ENCODE measurements at places on chromosomes 16 and 17.

DNA sequence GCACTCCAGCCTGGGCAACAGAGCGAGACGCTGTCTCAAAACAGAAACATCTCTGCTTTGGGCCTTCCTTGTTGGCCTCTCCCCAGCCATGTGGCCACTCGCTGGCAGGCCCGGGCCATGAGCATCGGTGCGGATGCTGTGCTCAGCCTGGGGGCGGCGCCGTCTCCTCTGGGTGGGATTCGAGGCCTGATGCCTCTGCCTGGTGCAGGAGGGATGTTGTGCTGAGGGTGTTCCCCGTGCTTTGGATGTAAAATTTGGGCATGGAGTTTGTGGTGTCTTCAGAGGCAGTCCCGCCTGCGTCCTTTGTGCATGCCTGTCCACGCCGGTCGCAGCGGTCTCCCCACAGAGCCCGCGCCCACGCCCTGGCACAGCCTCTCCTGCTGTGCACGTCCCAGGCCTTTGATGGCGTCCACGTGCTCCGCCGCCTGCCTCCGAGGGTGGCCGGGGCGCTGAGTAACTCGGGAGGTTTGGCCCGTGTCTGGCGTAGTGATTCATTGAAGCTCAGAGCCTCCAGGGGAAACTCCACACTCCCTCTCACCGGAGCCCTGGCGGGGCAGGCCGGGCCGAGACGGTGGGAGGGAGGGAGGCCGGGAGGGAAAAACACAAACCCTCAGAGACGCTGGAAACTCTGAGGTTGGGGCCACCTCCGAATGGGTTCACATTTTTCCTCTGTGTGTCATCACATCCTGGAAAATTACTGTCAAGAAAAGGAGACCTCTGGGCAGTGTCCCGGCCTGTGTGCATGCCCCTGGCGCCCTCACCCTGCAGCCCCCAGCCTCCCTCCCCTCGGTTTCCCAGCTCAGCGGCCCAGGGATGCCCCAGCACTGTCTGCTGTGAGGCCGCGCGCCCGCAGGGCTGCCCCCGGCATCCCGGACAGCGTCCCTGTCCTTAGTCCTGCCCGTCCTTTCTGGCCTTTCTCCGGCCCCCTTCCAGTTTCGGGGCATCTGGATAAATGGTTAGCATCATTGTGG lies 19.0 kb downstream of the CENPX start:
- no peak for DNase-seq

DNA sequence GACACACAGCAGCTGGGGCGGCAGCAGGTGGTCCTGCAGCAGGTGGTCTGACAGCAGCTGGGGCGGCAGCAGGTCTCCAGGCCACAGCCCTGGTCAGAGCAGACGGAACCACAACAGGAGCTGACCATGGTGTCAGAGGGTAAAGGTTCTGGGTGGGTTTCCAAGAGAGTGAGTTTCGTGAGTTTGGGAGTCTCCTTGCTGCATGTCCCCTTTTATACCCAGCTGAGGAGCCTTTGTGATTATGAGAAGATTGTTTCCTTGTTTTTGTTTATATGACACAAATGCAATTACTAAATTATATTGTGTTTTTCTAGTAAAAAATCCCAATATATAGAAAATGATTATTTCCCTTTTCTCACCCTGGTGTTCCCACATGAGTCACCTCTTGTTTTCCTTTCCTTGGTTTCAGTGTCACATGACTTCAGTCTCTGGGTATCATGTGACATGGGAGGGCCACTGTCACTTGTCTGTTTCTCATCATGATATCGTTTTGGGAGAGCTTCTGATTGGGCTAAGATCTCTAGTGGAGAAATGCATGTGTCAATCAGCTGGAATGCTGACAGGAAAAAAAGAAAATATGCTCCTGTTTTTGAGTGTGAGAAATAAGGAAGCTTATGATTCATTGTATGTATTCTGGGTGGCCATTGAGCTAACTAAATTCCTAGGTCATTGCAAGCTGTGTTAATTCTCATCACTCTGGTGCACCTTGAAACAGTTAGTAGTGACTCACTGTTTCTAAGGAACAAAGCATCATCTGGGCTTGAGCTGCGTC lies at the start of gene KRTAP4-6:
Gene KRTAP4-6 (minus strand): TSS at position 185 of the 772 bp plus-strand sequence. CDS start 57 bp downstream, at position 128.
- no peak for DNase-seq

GRCh38 chr16:6482696-6483468 lies 849.8 kb upstream of the RBFOX1 start:
- DNase-seq: no peak

- no peak for DNase-seq
Measured at GRCh38 chr16:22784690-22785214, 29.2 kb upstream of the HS3ST2 start.

- no peak for DNase-seq
Measured at GRCh38 chr16:12951392-12951791, 50.0 kb downstream of the SHISA9 start.

GRCh38 chr16:41439-42068 lies 11.9 kb downstream of the POLR3K start:
- DNase-seq: no peak

DNA sequence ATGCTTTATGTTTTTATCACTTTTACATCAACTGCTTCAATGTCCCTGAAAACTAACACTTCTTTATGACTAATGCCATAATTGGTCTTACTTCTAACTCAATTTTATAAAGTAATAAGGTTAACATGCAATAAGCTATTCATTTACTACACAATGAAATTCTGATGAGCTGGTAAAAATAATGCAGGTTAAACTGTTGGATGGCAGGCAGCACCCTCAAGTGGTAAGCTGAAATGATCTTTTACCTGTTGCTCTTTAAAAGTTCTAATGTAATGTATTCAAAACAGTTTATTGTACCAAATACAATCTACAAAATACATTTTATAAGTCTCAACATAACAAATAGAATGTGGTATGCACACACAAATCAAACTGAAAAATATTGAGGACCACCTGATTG lies 1280.3 kb downstream of the CDH8 start:
- no peak for DNase-seq

DNA sequence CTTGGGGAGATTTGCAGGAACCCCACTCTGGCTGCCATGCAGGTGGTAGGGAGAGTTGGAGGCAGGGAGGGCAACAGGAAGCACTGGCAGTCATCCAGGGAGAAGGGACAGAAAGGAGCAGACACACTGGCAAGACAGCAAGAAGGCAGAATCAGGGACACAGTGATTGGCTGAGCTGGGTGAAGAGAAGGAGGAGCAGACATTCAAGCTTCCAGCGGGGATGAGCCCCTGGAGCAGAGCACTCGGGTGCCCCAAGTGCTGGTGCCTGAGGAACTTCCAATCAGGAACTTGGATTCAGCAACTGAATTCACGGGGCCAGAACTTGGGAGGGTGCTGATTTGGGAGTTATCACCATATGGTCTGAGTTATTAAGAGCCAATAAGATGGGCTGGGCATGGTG lies 6.3 kb upstream of the ITGA3 start:
- no peak for DNase-seq

GRCh38 chr17:80268427-80268826 lies 7.8 kb downstream of the RNF213 start:
- no peak for DNase-seq

GRCh38 chr16:30010844-30011713 lies at the start of gene DOC2A:
TSS of gene DOC2A (minus strand) at chr16:30011027. CDS start at chr16:30010222, 805 bp downstream.
- peak; percentile 30 for DNase-seq

Data from CD4-positive, alpha-beta T cell treated with Interleukin-4 for 1 hour (primary cell).